ENCODE measurements at places on chromosomes 4 and X.

- DNase-seq = no peak
Observed at GRCh38 chrX:66042307-66043077, 2.6 kb upstream of the VSIG4 start.

DNA sequence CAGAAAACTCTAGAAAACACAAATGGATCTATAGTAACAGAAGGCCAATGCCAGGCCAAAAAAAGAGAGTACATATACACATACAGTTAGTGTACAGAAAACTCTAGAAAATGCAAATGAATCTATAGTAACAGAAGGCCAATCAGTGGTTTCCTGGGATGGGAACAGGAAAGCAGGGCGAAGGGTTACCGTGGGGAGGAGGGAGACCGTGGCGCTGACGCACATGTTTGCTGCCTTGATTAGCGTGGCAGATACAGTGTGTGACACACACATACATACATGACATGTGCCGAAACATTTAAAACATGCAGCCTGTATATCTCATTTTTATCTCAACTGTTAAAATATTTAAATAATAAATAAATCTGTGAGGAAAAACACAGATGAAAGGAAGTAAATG is 14.7 kb downstream of the GAK start:
- no peak for DNase-seq

DNA sequence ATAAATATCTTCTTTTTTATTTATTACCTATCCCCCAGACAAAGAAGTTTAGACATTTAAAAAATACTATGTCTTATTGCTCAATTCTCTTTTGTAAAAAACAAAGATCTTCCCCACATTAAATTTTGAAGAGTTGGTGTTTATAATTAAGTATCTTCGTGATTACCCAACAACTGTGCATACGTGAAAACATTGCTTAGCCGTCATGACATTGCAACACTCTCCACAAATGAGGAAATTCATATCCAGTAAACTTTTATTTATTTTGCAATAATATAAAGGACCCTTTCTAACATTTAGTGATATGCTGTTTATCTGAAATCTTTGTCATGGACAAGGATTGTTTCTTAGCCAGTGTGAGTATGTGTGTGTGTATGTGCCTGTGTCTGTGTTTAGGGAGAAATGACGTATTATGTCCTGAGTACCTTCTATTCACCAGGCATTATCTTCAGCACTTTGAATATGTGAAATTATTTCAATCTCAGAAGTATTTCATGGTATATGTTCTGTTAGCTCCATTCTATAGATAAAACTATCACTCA is 26.1 kb upstream of the EREG start:
- DNase-seq = peak; percentile 8

DNA sequence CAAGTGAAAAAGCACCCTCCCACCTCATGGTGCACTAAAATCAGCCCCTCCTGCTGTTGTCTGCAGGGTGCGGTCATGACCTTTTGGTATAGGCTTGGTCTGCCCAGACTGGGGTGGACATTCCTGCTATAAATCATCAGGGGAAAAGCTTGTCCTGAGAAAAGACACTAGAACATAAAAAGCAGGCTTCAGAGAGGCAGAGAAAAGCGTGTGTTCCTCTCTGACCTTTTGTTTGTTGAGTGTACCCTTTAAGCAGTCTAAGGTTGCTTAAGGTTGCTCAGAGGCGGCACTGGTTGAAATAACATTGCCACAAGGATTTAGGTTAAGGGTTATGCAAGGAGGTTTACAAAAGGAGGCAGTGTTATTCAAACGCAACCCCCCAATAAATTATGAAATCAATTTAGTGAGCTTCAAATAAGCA is 43.5 kb downstream of the CCDC158 start:
- peak; percentile 20 for DNase-seq

- DNase-seq = no peak
Observed at GRCh38 chrX:122047261-122047660, 999.9 kb downstream of the GLUD2 start.

DNA sequence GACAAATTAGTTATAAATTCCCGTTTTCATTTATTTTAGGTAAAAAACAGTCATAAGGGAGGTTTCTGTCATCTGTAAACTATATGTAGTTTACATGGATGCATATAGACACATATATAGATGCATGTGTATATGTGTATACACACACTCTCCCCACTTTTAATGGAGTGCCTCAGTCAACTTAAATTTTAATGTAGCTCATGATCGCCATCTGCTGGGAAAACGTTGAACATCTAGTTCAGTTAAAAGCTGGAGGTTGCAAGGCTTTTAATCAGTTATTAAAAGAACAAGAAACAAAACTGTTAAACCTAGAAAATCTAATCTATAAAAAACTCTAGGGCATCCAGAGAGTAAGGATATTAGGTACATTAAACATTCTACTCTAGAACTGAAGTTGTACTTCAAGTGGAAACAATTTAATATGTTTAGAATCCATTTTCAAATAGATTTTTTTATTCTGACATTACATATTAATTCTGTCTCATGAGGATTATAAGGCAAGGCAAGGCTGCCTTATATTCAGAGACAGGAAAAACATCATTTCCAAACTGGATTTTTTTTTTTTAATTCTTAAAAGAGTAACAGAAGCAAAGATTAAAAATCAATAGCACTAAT is 122.6 kb downstream of the SHISA3 start:
- peak; percentile 51 for DNase-seq

DNA sequence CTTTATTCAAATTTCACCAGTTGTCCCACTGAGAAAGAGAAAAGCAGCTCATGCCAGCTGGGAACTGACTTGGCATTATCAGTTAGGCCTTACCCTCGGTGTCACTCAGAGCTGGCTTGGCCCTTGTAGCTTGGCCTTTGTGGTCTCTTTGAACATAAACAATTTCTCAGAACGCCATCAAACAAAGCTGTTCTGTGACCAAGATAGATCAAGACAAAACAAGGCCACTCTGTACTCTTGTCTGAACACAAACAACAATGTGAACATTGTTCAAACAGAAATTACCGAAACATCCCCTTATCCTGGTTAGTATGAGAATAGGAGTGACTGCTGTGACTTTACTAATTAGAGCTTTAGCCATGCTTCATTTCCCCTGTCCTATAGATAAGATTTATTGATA is 57.2 kb downstream of the DIPK2B start:
- no peak for DNase-seq

- no peak for DNase-seq
Observed at GRCh38 chrX:26722666-26723428, 506.9 kb downstream of the MAGEB5 start.

DNA sequence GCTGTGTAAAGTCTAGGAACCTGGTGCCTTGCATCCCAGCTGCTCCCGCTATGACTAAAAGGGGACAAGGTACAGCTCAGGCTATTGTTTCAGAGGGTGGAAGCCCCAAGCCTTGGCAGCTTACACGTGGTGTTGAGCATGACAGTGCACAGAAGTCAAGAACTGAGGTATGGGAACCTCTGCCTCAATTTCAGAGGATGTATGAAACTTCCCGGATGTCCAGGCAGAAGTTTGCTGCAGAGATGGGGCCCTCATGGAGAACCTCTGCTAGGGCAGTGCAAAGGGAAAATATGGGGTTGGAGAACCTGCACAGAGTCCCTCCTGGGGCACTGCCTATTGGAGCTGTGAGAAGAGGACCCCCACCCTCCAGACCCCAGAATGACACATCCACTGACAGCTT is 76.6 kb downstream of the DDX60 start:
- no peak for DNase-seq

- DNase-seq = no peak
Observed at GRCh38 chrX:111254896-111255693, 15.2 kb downstream of the CAPN6 start.

DNA sequence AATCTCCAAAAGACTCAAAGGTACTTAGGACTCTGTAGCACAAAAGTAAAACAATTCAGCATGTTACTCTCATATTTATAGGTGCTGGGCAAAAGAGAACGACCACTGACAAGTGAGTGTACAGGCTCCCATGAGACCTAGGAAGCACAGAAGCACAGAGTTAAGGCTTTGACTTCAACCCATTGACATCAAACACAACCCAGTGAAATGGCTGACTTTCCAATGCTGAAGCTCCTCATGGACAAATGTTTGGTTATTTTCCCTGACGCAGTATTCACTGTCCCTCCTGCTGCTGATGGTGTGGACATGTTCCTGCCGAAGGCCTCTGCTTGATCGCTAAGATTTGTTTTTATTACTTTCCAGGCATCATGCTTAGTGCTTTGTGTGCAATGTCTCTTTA is 148.7 kb downstream of the TSPAN5 start:
- DNase-seq = peak; percentile 15

DNA sequence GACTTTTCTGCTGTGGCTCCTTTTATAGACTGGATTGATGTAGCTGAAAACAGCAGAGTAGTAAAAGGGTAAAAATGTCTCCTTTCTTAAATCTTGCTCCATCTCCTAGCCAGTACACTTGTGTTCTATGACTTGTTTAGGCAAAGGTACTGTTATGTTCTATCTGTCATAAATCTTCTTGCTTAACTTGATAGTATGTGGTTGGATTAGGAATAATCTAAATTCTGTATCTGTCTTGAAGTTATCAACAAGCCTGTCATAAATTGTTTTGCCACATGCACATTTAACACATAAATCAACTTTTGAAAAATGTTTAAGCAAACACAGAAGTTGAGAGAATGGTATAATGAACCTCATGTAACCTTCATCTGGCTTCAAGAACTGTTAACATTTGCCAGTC is 157.0 kb downstream of the FRAS1 start:
- DNase-seq = no peak

DNA sequence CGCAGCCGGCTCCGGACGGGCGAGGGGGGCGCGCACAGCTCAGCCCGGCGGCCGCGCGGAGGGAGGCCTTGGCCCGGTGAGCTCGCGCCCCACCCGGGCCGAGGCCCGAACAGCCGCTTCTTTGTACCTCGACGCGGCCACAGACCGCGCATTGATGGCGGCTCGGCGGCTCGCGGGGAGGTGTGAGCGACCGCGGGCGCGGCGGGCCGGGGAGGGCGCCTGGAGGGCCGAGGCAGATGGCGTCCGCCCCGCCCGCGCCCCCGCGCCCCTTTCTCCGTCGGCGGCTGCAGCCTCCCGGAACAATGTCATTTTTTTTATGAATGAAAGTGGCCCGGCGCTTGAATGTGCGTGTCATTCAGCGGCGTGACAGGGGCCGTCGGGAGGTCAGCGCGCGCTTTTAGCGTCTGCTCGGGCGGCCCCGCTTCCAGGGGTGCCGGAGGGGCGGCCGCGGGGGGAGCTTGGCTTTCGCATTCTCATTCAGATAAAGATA is 1.8 kb downstream of the FGFR3 start:
- no peak for DNase-seq

DNA sequence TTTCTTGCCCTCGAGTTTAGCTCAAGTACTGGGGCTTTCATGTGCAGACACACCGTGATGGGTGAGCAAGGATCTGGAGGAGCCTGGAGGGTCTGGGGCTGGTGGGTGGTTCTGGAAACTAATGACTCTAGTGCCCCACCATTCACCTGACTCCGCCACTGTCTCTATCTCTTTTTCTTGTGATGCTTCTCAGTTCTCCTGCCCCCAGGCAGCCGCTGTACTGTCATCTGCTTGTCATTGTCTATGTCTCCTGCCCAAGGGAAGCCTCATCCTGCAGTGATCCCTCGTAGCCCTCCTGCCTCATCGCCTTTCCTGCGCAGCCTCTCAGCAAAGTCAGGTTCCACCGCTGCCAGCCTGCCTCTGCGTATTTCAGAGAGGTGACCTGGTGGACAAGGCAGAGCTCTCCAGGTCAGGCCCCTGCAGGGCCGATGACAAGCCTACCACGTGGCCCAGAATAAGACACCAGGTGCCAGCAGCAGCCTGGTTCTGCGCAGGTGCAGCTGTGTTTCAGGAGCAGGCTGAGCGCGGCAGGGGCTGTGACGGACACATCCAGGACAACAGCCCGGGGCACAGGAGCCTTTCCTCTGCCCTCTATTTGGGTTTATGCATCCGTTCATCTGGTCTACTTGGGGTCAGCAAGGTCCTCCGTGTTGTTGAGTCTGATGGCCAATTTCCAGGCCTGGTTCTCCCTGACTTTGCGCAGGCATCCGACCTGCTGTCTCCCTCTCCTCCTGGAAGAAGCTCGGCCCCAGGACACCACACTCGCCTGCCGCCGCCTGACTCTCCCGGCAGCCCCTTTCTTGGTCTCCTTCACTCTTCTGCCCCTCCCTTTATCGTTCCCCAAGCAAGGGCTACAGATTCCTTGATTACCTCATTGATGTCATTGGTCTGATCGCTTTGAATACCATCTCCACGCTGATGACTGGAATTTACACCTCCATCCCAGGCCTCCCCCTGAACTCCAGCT is 30.9 kb upstream of the CDKN2AIP start:
- no peak for DNase-seq

GRCh38 chr4:77104791-77105540 is 29.2 kb upstream of the CCNI start:
- no peak for DNase-seq

DNA sequence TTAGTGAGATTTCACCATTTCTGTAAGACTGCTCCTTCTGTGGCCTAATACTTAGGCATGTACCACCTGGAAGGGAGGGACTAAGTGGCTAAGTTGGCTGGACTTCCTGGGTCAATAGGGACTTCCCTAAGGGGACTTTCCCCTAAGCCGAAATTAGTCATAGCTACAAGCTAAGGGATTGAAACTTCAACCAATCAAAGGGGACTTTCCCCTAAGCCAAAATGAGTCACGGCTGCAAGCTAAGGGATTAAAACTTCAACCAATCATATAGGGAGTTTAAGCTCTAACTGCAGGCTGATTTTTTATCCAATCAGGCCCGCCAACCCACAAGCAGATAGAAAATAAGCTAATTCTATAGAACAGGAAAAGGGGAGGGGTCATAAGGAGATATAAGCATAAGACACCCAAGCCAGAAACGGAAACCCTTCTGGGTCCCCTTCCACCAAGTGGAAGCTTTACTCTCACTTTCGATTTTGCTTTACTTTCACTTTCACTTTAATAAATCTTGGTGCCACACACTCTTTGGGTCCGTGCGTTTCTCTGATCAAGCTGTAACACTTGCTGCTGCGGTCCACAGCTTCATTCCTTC is 382.8 kb downstream of the KLHL4 start:
- DNase-seq = peak; percentile 1

DNA sequence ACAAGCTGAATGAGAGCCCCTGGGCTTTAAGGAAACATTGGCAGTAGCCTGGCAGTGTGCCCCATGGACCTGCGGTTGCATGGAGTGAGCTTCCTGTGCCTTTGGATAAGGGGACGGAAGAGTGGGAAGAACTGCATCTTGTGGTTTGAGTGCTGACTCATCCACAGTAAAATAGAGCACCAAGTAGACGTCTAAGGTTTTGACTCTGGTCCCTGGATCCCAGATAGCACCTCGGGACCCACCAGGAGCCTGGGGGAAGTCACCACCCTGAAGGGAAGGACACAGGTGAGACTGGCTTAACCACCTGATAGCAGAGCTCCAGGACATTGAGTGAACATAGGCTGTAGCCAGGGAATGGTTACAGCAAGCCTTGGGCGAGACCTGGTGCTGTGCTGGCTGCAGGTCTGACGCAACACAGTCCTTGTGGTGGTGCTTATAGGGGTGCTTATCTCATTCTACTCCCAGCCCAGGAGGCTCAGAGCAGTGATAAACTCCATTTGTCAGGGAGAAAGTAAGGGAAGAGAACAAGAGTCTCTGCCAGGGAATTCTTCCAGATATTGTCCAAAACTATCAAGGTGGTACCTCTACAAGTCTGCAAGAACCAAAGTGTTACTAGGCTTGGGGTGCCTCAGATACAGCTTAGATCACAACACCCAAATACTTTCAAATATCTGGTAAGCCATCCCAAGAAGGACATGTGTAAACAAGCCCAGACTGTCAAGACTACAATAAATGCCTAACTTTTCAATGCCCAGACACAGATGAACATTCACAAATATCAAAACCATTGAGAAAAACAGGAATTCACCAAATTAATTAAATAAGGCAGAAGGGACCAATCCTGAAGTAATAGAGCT is 123.6 kb upstream of the TET2 start:
- peak; percentile 5 for DNase-seq

All from mesenchymal stem cell (in vitro differentiated cells and primary cell).